ENCODE measurements at places on chromosomes 7 and 10. TPM values are rescaled to one million over a fixed set of nuclear protein-coding genes. Genes with fewer than 3 reads are reported as not detected.

DNA sequence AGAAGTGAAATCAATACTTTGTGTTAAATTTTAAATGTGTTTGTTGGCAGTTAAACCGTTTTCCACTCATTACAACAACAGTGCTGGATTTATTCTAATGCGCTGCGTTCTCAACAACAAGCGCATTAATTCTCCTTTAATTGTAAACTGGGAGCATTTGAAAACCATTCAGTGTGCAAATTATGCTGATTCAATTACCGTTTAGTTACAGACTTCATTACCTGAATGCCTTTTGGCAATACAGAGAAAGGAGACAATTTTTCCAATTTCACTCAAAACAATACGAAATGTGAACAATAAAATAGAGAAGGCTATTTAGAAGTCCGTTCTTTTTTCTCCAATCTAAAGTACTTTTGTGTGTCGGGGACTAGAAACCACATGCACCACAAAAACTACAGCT is 4.2 kb downstream of the NXPH1 start:
- no peak for DNase-seq

GRCh38 chr10:5694573-5694972 is 9.9 kb downstream of the TASOR2 start:
- DNase-seq = no peak

GRCh38 chr7:23469961-23470250 is 385 bp downstream of the IGF2BP3 start:
- DNase-seq = no peak

DNA sequence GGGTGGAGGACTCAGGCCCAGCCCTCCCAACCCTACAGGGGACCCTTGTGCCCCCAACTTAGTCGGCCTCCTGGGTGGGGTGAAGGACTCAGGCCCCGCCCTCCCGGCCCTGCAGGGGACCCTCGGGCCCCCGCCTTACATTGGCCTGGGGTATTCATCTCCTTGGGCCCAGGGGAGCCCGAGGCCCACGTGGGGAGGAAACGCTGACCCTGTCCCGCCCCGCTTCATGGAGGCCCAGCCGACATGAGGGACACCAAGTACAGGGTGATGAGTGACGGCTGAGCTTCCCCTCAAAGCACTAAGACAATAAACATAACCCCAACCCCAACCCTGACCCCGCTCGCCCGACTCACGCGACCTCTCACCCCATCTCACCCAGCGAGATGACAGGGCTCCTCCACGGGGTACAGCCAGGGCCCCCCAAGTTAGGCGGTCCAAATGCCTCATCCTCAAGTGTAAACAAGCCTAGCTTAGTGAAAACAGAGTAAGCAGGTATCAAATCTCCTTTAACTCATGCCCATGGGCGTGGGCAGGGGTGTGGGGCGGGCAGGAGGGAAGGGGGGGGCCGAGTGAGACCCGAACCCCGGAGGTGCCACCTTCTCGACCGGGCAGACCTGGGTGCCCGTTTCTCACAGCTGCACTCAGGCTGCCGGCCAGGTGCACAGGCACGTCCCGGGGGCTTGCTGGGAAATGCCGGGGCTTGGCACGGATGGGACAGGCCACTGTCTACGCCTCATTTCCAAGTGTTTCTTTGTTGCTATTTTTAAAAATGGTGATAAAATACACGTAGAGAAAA is 8.2 kb downstream of the CYP2W1 start:
- DNase-seq = no peak

The CALHM3 gene
- polyA plus RNA-seq = not detected

The LRRC18 gene
- polyA plus RNA-seq = not detected

GRCh38 chr10:46229144-46229563 is 57.6 kb upstream of the ANTXRL start:
- no peak for DNase-seq

DNA sequence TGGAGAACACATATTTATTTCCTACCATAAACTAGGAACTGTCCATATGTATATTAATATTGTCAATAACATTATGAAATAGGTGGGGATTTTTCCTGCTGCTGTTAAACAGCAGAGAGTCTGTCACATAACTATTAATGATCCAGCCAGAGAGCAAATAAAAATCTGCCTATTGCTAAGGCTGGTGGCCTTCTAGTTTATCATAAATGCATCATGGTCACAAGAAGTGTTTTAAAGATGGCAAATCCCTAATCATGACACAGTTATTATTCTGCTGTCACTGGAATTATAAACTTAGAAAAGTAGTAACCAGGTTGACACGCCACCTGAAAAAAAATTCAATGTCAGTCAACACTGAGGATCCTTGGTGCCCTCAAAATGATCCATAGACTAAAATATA is 132.3 kb downstream of the HGF start:
- no peak for DNase-seq

DNA sequence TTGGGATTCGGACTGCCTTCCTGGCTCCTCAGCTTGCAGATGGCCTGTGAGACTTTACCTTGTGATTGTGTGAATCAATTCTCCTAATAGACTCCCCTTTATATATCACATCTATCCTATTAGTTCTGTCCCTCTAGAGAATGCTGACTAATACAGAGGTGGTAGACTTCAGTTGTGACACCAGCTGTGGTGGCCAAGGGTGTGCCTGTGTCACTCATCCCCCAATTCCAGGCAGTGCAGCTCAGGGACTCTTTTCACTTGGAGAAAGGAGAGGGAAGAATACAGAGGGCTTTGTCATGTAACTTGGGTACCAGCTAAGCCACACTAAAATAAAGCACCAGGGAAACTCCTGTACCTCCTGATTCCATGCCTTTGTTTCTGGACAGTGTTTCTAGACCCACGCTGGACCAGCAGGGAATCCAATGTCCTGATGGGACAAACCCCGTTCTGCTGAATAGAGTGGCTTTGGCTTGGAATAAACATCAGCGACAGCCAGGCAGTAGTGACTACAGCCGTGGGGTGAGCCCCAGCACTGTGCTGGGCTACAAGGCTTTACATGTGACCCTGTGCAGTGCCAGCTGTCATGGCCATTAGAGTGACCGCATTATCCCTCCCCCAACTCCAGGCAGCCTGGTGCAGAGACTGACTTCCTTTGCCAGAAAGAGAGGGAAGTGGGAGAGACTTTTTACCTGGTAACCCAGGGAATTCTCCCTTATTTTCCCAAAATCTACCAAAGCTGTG is 233.6 kb downstream of the ANK3 start:
- DNase-seq = no peak

The ADRA2A gene
- 1.8 TPM for polyA plus RNA-seq

GRCh38 chr10:13681528-13681927 is 94.8 kb downstream of the PRPF18 start:
- DNase-seq = no peak

- DNase-seq = no peak
These were observed 199.6 kb downstream of the HERPUD2 start for GRCh38 chr7:35495377-35495776.

The PGAM2 gene
- polyA plus RNA-seq = 1.2 TPM

The STAG3 gene
- 0.92 TPM for polyA plus RNA-seq

DNA sequence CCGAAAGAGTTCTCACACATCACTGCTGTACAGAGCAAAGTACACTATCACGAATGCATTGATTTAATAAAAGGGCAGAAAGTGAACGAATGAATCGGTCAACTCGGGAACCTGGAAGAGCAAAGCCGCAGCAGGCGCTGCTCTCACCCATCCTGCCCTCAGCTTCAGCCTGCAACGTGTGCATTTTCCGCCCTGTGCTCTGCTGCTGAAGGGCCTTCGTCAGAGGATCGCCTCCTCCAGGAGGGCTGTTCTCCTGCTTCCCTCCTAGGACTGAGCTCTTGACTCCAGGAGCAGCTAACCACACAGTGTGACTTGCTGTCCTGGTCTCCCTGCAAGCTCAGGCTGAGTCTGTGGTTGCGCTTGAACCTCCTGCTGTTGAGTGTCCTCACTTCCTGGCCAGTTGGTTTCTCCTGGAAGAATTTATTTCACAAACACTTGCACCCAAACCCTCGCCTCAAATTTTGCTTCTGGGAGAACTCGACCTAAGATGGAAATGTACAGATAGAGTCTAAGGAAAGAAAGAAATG is 473.0 kb upstream of the KLF6 start:
- no peak for DNase-seq

- DNase-seq = no peak
These were observed 2.3 kb upstream of the SMIM30 start for GRCh38 chr7:113120647-113121046.

The TUBAL3 gene
- polyA plus RNA-seq = 15.3 TPM

DNA sequence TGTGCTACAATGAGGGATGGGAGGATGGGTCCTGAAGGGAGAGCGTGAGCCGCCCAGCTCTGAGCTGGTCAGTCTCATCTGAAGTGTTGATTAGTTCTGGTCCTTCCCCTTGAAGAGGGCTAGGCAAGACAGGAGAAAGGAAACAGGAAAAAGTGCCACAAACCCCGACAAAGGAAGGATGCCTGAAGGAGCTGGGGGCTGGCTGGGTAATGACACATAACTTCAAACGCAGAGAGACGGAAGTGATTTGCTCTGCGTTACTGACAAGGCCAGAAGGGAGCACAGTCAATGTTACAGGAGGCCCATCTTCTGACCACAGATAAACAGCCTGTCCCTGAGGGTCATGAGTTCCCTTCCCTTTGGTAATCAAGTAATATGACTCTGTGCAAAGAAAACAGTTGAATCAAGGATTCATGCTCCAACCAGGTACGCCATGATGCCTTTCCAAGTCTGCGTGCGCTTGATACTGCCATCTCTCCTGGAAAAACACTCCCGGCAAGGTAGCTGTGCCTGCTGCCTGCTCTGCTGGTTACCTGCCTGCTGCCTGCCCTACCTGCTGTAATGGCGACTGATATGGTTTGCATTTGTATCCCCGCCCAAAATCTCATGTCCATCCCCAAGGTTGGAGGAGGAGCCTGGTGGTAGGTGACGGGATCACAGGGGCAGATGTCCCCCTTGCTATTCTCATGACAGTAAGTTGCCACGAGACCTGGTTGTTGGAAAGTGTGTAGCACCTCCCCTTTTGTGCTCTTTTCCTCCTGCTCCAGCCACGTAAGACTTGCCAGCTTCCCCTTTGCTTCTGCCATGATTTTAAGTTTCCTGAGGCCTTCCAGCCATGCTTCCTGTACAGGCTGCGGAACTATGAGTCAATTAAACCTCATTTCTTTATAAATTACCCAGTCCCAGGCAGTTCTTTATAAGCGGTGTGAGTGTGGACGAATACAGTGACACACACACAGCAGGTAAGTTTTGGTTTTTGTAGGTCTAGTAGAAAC is 57.9 kb downstream of the GRB10 start:
- no peak for DNase-seq

The RNF148 gene
- polyA plus RNA-seq = 0.09 TPM

GRCh38 chr7:113548137-113548536 is 370.7 kb downstream of the PPP1R3A start:
- no peak for DNase-seq

The AKR1C3 gene
- polyA plus RNA-seq = 365 TPM

The CACNA2D1 gene
- 3.0 TPM for polyA plus RNA-seq

DNA sequence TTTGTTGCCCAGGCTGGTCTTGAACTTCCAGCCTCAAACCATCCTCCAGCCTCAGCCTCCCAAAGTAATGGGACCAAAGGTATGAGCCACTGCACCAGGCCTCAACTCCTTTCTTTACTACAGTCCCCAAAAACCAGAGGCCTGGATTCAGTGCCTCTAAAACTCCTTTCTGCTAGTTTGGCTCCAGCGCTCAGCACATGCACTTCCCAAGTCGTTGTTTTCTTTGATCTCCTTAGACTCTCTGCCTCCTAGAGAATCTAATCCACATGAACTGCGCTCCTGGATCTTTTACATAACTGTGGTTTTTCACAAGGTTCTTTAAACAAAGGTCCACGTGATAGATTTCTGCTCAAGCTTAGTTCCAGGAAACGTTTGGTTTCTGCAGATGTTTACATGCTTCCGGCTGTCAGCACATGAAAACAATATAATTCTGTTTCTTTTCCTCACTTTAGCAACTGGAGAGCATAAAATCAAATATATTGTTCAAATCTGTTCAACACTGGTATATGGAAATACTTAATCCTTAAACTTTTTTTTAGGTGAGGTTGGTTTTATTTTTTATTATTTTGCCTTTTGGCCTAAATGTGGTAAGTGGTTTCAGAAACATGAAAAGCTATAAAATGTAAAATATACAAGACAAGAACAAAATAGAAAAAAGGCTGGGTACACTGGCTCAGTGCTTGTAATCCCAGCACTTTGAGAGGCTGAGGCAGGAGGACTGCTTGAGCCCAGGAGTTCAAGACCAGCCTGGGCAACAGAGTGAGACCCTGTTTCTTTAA is 270.5 kb upstream of the MKLN1 start:
- no peak for DNase-seq

DNA sequence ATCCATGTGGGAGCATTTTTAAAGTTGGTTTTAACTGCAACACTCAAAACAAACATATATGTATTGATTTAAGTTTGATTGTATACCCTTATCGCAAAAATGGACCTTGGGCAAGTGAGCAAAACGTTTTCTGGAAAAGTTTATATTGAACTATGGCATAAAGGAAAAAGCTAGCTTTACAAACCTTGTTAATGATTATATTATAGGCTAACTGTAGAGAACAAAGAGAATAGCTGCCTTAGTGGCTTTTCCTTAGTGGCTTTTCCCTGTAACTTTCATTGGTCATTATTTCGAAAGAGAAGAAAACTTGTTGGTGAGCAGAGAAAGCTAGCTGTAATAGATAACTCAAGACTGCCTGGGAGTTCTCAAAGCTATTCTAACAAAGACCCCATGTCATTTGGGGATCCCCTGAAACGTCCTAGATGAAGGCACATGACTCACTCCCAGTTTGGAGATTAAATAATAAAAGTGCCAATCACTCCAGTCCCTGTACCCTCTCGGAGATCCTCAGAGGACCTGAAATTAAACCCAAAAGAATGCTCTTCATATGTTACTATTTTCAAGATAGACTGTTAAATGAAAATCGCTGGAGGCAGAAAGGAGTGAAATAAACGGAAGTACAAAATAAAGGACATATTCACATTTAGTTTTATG is 92.1 kb downstream of the SRI start:
- no peak for DNase-seq

The CUBN gene
- 0.25 TPM for polyA plus RNA-seq

DNA sequence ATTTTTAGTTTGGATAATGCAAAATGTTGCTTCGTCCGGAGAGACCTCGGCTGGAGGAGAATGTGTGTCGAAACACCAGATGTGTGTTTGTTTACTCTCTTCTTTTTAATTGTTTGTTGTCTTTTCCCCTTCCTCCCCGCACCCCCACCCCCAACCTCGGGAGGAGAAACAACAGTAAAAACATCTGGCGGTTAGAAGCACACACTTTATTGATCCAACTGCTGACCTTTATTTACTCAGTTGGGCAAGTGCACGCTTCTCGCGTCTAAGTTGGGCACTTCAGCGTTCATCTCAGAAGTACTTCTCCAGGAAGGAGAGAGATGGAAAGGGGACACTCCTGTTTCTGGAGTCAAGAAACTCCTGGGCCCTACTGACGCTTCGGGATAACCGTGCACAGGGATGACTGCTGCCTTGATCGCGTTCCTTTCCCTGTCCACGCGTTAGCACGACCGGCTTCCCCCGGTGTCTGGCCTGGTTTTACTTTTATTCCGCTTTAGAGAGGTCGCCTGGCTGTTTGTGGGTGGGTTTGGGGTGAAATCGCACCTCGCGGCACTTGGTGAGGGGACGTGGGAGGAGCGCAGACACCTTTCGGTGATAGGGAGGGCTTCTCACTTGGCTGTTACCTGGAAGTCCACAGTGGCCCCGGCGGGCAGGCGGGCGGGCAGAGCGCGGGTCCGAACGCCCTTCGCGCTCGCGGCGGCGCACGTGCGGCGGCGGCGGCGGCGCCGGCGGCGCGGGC is 168.3 kb upstream of the PPP1R3A start:
- peak; percentile 69 for DNase-seq
